Activated T-helper 2 cell treated with anti-CD3 and anti-CD28 coated beads, Interferon-gamma antibody, Interleukin-2, Interleukin-4, amounts not matched to agents 10 μg/mL and 5 μg/mL and 100 μg/mL, durations not matched to agents 14 hours and 24 hours and 36 hours (primary cell): ENCODE measurements at places on chromosomes 1 and 21. TPM values are rescaled to one million over a fixed set of nuclear protein-coding genes. Genes with fewer than 3 reads are reported as not detected.

FCER1A gene
- total RNA-seq = not detected in 2 replicates

HSD3B2 gene
- not detected in 2 replicates for total RNA-seq

DNA sequence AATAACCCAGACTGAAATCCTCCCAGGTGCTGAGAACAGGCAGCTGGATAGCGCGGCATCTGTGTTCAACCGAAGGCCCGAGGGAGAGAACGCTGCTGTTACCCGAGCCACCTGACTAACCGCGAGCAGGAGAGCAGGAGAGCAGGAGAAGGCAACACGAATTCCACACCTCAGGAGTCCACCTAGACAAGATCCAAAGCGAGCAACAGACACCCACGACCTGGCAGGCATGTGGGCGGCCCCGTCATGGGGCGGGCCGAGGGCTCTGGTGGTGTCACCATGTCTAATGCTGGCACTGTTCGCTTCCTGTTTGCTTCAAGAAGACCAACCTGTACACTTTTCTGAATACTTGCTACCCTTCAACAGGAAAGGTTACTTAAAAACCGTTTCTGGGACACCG, 20.9 kb upstream of the SPATC1L start:
- DNase-seq = no peak
- H3K4me1 ChIP-seq = peaks cover 1% of the 10 kb centered on the region
- no peaks in the 10 kb centered on the region for H3K27me3 ChIP-seq
- peaks cover 40% of the 10 kb centered on the region for H3K36me3 ChIP-seq
- H3K27ac ChIP-seq = no peak overlapping the region

GRCh38 chr1:160726114-160726497, 12.9 kb upstream of the SLAMF7 start:
- no peak overlapping the region for H3K4me3 ChIP-seq
- DNase-seq = no peak
- peaks cover 28% of the 10 kb centered on the region for H3K4me1 ChIP-seq
- H3K27ac ChIP-seq = no peak overlapping the region
- no peaks in the 10 kb centered on the region for H3K36me3 ChIP-seq
- H3K27me3 ChIP-seq = no peaks in the 10 kb centered on the region

GRCh38 chr1:224720216-224720615, 104.1 kb downstream of the CNIH3 start:
- H3K27ac ChIP-seq = no peak overlapping the region
- H3K36me3 ChIP-seq = no peaks in the 10 kb centered on the region
- peaks cover 30% of the 10 kb centered on the region for H3K27me3 ChIP-seq
- DNase-seq = no peak
- peaks cover 8% of the 10 kb centered on the region for H3K4me1 ChIP-seq
- H3K4me3 ChIP-seq = no peak overlapping the region

GRCh38 chr1:222555992-222556615, 8.2 kb upstream of the HHIPL2 start:
- peaks cover 15% of the 10 kb centered on the region for H3K36me3 ChIP-seq
- no peak overlapping the region for H3K27ac ChIP-seq
- no peaks in the 10 kb centered on the region for H3K4me1 ChIP-seq
